Neural progenitor cell (in vitro differentiated cells): ENCODE measurements at places on chromosomes 7 and 10.

- no peak for DNase-seq
These were observed 313.3 kb downstream of the TYW1 start for GRCh38 chr7:67309764-67310549.

- DNase-seq = no peak
These were observed 1142.3 kb downstream of the NXPH1 start for GRCh38 chr7:9575716-9576115.

DNA sequence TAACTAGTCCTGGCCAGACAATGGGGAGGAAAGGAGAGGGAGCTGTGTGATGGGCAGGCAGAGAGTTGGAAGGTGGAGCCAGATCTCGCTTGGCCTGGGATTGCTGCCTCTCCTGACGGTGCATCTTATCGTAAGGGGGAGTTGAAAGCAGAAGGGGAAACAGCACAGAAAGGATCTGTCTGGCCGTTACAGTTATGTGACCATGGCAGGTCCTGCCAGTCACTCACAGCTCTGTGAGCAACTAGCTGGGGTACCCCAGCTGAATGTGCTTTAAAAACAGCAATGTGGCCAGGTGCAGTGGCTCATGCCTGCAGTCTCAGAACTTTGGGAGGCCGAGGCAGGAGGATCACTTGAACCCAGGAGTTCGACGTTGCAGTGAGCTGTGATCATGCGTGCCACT is 8.1 kb downstream of the BLVRA start:
- peak; percentile 27 for DNase-seq

DNA sequence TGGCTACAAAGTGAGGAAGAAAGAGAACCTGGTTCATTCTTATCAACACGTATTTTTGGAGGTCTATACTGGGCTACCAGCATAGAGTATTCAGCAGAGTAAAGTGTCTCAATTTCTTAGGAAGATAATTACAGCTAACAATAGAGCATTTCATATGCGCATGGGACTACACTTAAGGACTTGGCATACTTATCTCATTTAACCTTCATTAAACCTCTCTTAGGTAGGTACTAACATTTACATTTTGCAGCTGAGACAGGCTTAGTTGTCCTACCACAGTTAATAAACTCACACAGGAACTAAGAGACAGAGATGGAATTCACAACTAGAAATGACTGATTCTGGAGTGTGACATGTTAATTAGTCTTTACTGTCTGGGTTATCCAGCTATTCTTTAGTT is 66.6 kb downstream of the NRBF2 start:
- DNase-seq = no peak

- no peak for DNase-seq
These were observed 299.7 kb downstream of the ZEB1 start for GRCh38 chr10:31618541-31619291.

DNA sequence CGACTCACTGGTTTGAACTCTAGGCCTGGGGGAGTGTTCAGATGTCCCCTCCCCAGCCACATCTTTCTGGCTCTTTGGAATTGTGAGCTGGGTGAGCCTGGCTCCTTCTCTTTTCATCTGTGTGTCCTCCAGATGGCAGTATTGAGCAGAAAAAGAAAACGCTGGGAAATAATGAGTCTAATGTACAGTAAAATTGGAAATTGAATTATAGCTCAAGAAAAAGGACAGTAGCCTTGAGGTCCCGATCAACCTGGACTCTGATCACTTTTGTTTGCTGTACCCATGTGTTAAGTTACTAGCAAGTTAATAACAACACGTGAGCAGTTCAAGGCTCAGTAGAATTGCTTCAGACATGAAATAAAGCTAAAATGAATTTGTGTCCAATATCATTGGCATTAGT is 77.9 kb downstream of the SNX10 start:
- DNase-seq = peak; percentile 56

DNA sequence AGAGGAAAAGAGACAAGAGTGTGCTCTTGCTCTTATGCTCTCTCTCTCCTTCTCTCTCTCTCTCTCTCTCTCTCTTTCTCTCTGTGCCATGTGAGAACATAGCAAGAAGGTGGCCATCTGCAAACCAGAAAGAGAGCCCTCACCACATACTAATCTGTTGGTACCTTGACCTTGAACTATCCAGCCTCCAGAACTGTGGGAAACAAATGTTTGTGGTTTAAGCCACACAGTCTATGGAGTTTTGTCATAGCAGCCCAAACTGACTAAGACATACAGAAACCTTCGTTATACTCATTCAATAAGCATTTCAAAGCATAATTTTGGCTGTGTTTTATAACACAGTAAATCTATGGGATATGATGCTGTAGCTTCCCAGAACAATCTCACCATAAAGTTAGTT is 56.4 kb upstream of the PLPP4 start:
- no peak for DNase-seq

DNA sequence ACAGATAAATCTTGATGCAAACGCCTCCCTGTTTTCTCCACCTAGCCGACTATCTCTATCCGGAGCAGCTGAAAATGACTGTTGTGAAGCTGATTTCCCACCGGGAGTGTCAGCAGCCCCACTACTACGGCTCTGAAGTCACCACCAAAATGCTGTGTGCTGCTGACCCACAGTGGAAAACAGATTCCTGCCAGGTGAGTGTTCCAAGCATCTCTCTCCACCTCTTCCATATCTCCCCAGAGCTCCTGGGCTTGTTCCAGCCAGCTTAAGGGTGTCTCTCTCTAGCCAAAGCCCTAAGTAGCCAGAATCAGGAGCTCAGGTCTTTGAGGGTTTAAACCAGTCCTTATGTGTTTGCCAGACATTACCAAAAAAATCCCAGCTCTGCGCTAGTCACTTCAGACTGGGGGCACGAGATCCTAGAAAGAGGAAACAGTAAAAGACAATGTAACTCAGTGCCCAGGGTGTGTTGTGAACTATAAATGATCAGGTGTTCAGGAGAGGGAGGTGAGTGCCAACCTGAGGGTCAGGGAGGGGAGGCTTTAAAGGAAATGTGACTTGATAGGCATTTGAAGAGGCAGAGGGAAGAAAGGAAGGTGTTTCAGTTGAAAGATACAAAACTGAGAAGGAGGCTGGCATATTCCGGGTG is 4.4 kb downstream of the PLAU start:
- no peak for DNase-seq

DNA sequence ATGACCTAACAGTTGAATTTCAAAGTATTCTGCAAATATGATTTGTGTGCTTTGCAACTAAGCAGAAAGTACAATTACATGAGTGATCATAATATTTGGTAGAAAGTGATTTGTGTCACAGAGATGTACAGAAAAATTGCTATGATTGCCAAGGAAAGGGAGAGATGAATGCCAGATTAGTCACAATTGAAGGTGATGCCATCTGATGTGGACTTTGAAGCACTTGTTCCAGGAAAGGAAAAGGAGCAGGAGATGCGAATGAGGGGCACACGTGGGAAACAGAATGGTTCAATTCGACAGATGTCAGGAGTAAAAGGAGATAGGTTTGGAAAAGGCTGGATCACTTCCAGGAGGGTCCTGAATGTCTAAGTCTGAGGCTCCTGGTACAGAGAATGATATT is 153.1 kb upstream of the LAMB4 start:
- no peak for DNase-seq

DNA sequence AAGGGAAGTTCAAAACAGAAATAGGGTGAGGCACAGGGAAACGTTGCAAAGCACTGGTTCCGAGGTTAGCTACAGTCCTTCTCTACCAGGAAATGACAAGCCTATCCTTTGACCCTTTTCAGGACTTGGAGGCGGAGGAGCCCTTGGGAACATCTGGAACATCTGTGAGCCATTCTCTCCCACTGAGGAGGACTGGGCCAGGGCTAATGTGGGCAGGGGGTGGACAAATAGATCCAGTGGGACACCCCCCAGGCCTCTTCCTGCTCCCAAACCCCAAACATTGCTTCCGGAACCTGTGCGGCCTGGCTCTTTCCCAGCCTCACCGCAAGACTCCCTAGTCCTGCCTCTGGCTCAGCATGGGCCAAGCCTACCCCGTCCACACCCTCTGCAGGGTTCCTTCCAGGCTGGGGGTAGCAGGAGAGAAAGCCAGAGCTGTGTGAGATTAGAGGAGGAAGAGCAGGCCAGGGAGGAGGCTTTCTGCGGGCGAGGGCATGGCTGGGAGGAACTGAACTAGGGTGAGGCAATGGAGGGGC is 36.5 kb downstream of the GHRHR start:
- DNase-seq = no peak

DNA sequence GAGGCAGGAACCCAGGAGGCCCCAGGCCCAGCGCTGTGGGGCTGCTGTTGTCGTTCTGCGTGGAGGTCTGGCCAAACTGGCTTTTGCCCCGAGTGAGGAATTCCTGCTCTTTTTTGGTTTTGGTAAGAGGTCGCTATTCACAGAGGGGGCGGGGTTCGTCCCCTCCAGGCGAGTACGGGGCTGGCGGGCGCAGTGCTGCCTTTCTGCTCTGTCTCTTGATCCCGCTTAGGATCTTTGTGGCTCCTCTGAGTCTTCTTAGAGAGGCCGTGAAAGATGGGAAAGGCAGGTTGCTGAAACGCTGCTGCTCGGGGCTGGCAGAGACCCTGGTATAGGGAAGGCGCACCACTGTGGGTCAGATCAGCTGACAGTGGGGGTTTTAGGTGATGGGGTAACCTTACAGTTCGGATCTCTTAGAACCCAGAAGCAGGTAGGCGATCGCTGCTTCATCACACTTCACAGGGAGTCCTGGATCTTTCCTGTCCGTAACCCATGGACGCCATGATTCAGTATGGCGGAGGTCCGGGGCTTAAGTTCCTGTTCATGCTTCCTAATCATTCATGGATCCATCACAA is 136.7 kb downstream of the KIF20B start:
- DNase-seq = no peak

DNA sequence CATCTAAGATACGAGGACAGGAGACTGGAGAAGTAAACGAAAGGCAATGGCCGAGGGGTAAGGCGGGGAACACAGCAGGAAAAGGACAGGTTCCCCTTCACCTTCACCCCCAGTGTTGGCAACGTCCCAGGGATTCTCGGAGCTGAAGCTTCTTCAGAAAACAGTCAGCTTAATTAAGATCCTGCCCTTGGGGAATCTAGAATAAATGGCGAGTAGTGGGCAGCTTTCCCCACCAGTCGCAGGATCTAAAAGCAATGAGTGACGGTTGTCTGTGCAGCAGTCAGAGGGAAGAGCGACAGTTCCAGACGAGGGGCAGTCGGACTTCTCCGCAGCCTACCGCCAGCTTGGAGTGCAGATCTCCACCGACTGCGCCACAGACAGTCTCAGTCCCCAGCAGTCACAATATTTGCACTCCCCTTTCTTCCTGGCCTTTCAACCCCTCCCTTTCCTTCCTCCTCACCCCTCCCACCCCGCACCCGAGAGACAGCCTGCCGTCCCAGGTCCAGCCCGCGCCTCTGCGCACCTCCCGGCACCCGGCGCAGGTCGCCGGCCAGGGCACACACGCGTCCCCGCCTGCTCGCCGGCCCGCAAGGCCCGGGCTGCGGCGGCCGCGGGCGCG is 10.9 kb upstream of the SP8 start:
- no peak for DNase-seq
